ENCODE measurements at places on chromosomes 3 and 15. TPM values are rescaled to one million over a fixed set of nuclear protein-coding genes. Genes with fewer than 3 reads are reported as not detected.

SCG5 gene
- 1.6 TPM for polyA plus RNA-seq

TM6SF1 gene
- 2.6 TPM for polyA plus RNA-seq

ZNF502 gene
- 2.3 TPM for polyA plus RNA-seq

GRCh38 chr3:71160785-71161546 lies 422.6 kb downstream of the FOXP1 start:
- no peaks in the 10 kb centered on the region for H3K36me3 ChIP-seq
- no peak for DNase-seq
- H3K4me1 ChIP-seq = no peaks in the 10 kb centered on the region
- no peaks in the 10 kb centered on the region for H3K27me3 ChIP-seq
- H3K4me3 ChIP-seq = no peak overlapping the region

- H3K27ac ChIP-seq = no peak overlapping the region
- no peaks in the 10 kb centered on the region for H3K36me3 ChIP-seq
- no peaks in the 10 kb centered on the region for H3K4me1 ChIP-seq
- H3K27me3 ChIP-seq = no peaks in the 10 kb centered on the region
- DNase-seq = no peak
- no peak overlapping the region for H3K4me3 ChIP-seq
Measured at GRCh38 chr15:27989838-27990237, 109.3 kb downstream of the OCA2 start.

DNA sequence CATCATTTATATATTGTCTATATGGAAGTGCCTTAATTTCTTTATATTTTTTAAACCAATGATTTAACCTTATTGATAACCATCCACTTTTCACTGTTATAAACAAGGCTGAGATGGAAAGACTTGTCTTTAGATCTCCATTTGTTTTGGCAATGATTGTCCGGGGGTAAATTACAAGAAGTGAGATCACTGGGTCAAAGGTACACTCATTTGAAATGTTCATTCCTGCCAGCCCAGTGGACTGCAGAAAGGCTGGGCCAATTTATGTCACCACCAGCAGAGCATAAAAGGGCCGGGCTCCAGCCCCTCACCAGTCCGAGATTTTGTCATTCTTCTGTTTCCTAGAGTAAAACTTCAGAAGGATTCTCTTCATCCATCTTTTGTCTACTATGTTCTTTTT lies 93.6 kb upstream of the NEO1 start:
- no peak for DNase-seq
- H3K27me3 ChIP-seq = no peaks in the 10 kb centered on the region
- H3K36me3 ChIP-seq = no peaks in the 10 kb centered on the region
- H3K27ac ChIP-seq = no peak overlapping the region
- H3K4me1 ChIP-seq = no peaks in the 10 kb centered on the region

GRCh38 chr15:69107025-69107620 lies 53.3 kb upstream of the GLCE start:
- H3K27me3 ChIP-seq = no peaks in the 10 kb centered on the region
- DNase-seq = no peak
- no peak overlapping the region for H3K4me3 ChIP-seq
- H3K4me1 ChIP-seq = peaks cover 3% of the 10 kb centered on the region
- no peak overlapping the region for H3K27ac ChIP-seq
- no peaks in the 10 kb centered on the region for H3K36me3 ChIP-seq

GRCh38 chr3:96190024-96190616 lies 624.3 kb upstream of the EPHA6 start:
- H3K4me1 ChIP-seq = no peaks in the 10 kb centered on the region
- H3K27ac ChIP-seq = no peak overlapping the region
- no peaks in the 10 kb centered on the region for H3K27me3 ChIP-seq
- H3K4me3 ChIP-seq = no peak overlapping the region
- no peaks in the 10 kb centered on the region for H3K36me3 ChIP-seq

DNA sequence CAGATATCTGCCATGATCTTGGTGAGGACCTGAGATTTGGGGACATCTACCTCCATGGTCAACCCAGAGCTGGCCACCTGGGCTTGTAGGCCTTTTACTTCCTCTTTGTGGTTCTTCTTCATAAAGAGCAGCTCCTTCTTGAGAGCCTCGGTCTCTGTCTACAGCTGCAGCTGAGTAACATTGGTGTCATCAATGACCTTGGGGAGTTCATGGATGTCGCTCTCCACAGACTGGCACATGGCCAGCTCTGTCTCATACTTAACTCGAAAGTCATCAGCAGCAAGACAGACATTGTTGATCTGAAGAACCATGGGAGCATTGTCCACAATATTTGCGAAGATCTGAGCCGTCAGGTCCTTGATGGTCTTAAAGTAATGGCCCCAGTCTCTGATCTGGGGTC lies 15.7 kb upstream of the RASA2 start:
- no peak overlapping the region for H3K27ac ChIP-seq
- no peak for DNase-seq
- no peaks in the 10 kb centered on the region for H3K27me3 ChIP-seq

DNA sequence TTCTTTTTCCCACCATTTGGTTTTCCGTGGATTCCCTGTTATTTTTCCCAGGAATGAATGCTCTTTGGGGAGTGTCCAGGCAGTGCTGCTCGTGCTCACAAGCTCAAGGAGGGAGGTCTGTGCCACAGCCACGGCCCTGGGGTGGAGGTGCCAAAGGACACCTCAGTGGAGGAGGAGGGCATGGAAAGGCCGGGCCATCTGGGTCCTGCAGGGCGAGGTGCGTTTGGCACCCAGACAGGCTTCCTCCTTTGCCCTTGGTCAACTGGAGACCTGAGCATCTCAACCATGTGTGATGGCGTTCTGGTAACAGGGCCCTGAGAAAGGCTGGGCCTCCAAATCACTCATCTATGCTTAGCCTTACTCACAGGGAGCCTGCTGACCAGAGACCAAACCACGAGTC lies 25.4 kb downstream of the KY start:
- no peak for DNase-seq
- H3K27me3 ChIP-seq = no peaks in the 10 kb centered on the region
- no peak overlapping the region for H3K4me3 ChIP-seq
- no peaks in the 10 kb centered on the region for H3K4me1 ChIP-seq
- no peaks in the 10 kb centered on the region for H3K36me3 ChIP-seq
- H3K27ac ChIP-seq = no peak overlapping the region

DNA sequence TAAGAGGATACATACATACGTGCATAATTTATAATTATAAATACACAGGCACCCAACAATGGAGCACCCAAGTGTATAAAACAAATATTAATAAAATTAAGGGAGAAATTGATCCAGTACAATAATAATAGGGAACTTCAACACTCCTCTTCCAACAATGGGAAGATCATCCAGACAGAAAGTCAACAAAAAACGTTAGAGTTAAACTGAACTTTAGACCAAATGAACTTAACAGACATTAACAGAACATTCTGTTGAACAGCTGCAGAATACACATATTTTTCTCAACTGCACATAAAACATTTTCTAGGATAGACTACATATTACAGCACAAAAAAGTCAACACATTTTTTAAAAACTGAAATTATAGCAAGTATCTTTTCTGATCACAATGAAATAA lies 339.7 kb downstream of the CGGBP1 start:
- H3K4me3 ChIP-seq = no peak overlapping the region
- no peak overlapping the region for H3K27ac ChIP-seq
- no peaks in the 10 kb centered on the region for H3K27me3 ChIP-seq
- no peaks in the 10 kb centered on the region for H3K36me3 ChIP-seq

GRCh38 chr15:100078511-100079220 lies 263.1 kb downstream of the ADAMTS17 start:
- no peak overlapping the region for H3K27ac ChIP-seq
- no peaks in the 10 kb centered on the region for H3K36me3 ChIP-seq
- no peaks in the 10 kb centered on the region for H3K27me3 ChIP-seq

DNA sequence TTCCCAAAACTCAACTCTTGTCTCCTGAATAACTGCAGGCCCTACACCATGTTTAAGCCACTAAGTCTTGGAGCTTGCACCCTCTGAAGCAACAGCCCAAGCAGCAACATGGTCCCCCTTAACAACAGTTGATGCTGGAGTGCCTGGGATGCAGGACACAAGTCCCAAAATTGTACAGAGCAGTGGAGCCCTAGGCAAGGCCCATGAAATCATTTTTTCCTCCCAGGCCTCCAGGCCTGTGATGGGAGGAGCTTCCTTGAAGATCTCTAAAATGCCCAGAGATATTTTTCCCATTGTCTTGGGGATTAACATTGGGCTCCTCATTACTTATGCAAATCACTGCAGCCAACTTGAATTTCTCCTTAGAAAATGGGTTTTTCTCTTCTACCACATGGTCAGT lies 311.9 kb upstream of the EPHA3 start:
- H3K4me3 ChIP-seq = no peak overlapping the region
- no peaks in the 10 kb centered on the region for H3K27me3 ChIP-seq
- H3K27ac ChIP-seq = no peak overlapping the region
- DNase-seq = no peak
- no peaks in the 10 kb centered on the region for H3K36me3 ChIP-seq
- H3K4me1 ChIP-seq = no peaks in the 10 kb centered on the region

DNA sequence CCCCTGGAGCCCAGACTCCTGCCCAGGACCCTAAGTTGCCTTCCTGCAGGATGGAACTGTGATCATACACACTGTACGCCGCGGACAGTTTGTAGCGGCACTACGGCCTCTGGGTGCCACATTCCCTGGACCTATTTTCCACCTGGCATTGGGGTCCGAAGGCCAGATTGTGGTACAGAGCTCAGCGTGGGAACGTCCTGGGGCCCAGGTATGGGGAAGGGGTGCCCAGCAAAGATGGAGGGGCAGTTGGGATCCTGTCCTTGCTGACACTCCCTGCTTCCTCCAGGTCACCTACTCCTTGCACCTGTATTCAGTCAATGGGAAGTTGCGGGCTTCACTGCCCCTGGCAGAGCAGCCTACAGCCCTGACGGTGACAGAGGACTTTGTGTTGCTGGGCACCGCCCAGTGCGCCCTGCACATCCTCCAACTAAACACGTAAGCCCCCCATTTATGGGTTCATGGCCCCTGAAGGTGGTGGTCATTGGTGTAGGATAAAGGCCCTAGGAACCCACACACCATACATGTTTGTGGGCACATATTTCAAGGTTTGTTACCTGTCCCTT lies 28.8 kb downstream of the NBEAL2 start:
- no peak overlapping the region for H3K27ac ChIP-seq
- no peak for DNase-seq
- H3K4me3 ChIP-seq = no peak overlapping the region
- H3K27me3 ChIP-seq = no peaks in the 10 kb centered on the region
- H3K4me1 ChIP-seq = no peaks in the 10 kb centered on the region

GRCh38 chr15:62883938-62884479 lies 158.5 kb upstream of the TPM1 start:
- H3K4me1 ChIP-seq = no peaks in the 10 kb centered on the region
- H3K36me3 ChIP-seq = no peaks in the 10 kb centered on the region
- no peak overlapping the region for H3K4me3 ChIP-seq
- no peak for DNase-seq
- H3K27ac ChIP-seq = no peak overlapping the region

- H3K36me3 ChIP-seq = no peaks in the 10 kb centered on the region
- no peak overlapping the region for H3K4me3 ChIP-seq
- no peak for DNase-seq
- no peak overlapping the region for H3K27ac ChIP-seq
- H3K4me1 ChIP-seq = no peaks in the 10 kb centered on the region
- H3K27me3 ChIP-seq = no peaks in the 10 kb centered on the region
Measured at GRCh38 chr15:71649894-71650293, 160.5 kb upstream of the NR2E3 start.

- H3K4me1 ChIP-seq = no peaks in the 10 kb centered on the region
- H3K27ac ChIP-seq = no peak overlapping the region
- no peak overlapping the region for H3K4me3 ChIP-seq
- H3K27me3 ChIP-seq = no peaks in the 10 kb centered on the region
- no peak for DNase-seq
- H3K36me3 ChIP-seq = no peaks in the 10 kb centered on the region
Measured at GRCh38 chr3:182248349-182248880, 536.7 kb downstream of the SOX2 start.

- no peaks in the 10 kb centered on the region for H3K27me3 ChIP-seq
- DNase-seq = no peak
- no peaks in the 10 kb centered on the region for H3K36me3 ChIP-seq
- peaks cover 6% of the 10 kb centered on the region for H3K4me1 ChIP-seq
Measured at GRCh38 chr15:70197318-70197944, 99.7 kb upstream of the TLE3 start.

- H3K27me3 ChIP-seq = no peaks in the 10 kb centered on the region
- peak overlapping the region; percentile 56 for H3K27ac ChIP-seq
- H3K4me3 ChIP-seq = no peak overlapping the region
Measured at GRCh38 chr3:14290631-14291385, 111.6 kb upstream of the SLC6A6 start.

GRCh38 chr3:112634786-112635541 lies 6.0 kb downstream of the CCDC80 start:
- H3K27me3 ChIP-seq = no peaks in the 10 kb centered on the region
- peak overlapping the region; percentile 34 for H3K27ac ChIP-seq
- H3K4me1 ChIP-seq = peaks cover 5% of the 10 kb centered on the region
- H3K4me3 ChIP-seq = no peak overlapping the region
- H3K36me3 ChIP-seq = no peaks in the 10 kb centered on the region

DNA sequence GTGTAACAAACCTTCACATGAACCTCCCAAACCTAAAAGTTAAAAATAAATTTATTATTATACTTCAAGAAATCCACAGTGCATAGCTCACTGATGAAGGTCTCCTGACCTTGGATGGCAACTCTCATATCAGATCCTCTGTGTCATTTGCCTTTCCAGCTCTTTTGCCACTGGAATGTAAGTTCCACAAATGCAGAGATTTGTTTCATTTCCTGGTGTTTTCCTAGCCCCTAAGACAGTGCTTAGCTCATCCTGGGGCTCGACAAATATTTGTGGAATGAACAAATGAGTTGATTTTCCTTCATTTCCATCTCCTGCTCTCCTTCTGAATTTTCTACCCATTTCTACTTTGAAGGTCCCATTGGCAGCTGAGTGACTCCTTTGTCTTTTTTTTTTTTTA lies 56.0 kb downstream of the FRMD4B start:
- H3K36me3 ChIP-seq = no peaks in the 10 kb centered on the region
- DNase-seq = no peak
- peaks cover 6% of the 10 kb centered on the region for H3K4me1 ChIP-seq
- H3K27me3 ChIP-seq = no peaks in the 10 kb centered on the region
- H3K27ac ChIP-seq = no peak overlapping the region

GRCh38 chr3:168336276-168336675 lies 240.6 kb upstream of the GOLIM4 start:
- H3K4me1 ChIP-seq = no peaks in the 10 kb centered on the region
- DNase-seq = no peak

- no peak for DNase-seq
- no peaks in the 10 kb centered on the region for H3K36me3 ChIP-seq
Measured at GRCh38 chr15:70241561-70242320, 144.0 kb upstream of the TLE3 start.

All from kidney (tissue), 22 donors.